ENCODE measurements at places on chromosomes 4 and X. TPM values are rescaled to one million over a fixed set of nuclear protein-coding genes. Genes with fewer than 3 reads are reported as not detected.

CSAG2 gene
- not detected for total RNA-seq

TLR1 gene
- 1.4 TPM for total RNA-seq

GAGE2A gene
- not detected for total RNA-seq

SLC10A6 gene
- total RNA-seq: not detected

POLN gene
- 6.2 TPM for total RNA-seq

MYOZ2 gene
- total RNA-seq: 2.1 TPM

PLXNA3 gene
- 16.3 TPM for total RNA-seq

CXXC4 gene
- total RNA-seq: under 0.01 TPM

FAM241A gene
- total RNA-seq: 5.8 TPM

LONRF3 gene
- 0.19 TPM for total RNA-seq

HSFX2 gene
- not detected for total RNA-seq

NWD2 gene
- total RNA-seq: not detected

SEC31A gene
- 269 TPM for total RNA-seq

RTL9 gene
- under 0.01 TPM for total RNA-seq

LRIT3 gene
- not detected for total RNA-seq

MID2 gene
- 7.7 TPM for total RNA-seq

Data from regular cardiac myocyte (primary cell).